ENCODE measurements at places on chromosomes 4 and X.

DNA sequence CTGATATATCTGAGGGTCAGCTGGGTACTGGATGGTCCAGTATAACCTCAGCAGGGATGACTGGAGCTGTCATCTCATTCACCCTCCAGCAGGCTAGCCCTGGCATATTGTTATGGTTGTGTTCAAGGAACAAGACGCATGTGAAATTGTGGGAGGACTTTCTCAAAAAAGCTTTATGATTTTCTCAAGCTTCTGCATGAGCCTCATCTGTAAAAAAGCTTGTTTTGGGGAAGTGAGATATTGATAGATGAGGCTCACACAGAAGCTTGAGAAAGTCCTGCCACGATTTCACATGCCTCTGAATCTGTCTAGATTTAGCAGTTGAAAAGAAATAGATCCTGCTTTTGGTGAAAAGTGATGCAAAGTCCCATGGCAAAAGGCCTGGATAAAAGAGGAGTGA is 93.4 kb downstream of the SPCS3 start:
- no peak for DNase-seq

DNA sequence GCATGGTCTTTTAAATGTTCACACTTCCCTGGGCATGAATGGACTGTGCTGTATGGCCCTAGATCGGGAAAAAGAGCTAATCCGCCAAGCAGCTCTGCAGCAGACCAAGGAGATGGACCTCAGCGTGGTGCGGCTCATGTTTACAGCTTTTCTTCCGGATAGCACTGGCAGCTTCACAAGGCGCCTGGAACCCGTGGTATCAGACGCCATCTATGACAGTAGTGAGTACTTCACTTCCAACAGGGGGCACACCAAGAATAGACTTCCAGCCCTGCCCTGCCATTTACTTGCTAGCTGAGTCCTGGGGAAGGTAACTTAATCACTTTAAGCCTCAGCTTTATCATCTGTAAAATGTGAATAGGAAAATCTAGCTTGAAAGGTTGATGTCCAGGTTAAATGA is 77.7 kb downstream of the NFKB1 start:
- DNase-seq = no peak

GRCh38 chr4:61741327-61742096 is 541.4 kb downstream of the ADGRL3 start:
- DNase-seq = no peak

DNA sequence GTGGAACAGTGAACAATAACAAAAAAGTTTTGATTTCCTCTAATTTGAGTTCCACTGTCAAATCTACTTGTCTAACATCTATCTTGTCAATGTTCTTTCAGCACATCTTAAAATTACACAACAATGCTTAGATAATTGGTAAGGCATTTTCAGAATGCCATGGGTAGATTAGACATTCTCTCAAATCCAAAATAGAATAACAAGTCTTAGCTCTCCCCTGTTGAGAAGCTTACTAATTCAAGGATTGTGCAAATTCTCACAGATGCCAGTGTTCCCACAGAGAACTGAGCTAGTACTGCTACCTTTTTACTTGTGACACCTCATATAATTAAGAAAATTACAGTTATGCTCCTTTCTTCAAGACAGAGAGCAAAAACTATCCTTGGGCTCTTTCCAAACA is 2442.0 kb downstream of the PCDH7 start:
- DNase-seq = no peak

DNA sequence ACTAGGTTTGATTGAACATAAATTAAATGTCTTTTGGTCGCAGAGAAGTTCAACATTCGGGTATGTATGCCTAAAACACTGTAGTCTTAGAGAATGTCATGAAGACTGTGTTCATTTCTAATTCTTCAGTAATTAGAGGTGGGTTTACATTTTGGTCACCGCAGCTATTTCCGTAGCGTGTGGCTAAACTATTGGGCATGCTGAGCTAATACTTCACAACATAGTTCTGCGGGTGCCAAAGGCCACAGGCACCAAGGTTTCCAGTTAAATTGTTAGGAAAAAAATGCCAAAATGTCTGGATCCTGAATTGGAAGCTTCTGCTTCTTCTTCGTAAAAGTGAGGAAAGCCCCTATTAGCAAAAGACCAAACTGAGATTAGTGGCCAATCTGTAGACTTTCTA is 25.1 kb downstream of the SMIM31 start:
- no peak for DNase-seq

- DNase-seq = no peak
These were observed 55.4 kb downstream of the HADH start for GRCh38 chr4:108044951-108045686.

GRCh38 chrX:12309040-12309743 is 170.9 kb downstream of the FRMPD4 start:
- DNase-seq = no peak

GRCh38 chr4:16205298-16206164 is 20.7 kb downstream of the TAPT1 start:
- no peak for DNase-seq

- DNase-seq = no peak
These were observed 14.7 kb upstream of the VEGFD start for GRCh38 chrX:15398874-15399273.

GRCh38 chr4:4789462-4789861 is 70.0 kb upstream of the MSX1 start:
- DNase-seq = no peak

DNA sequence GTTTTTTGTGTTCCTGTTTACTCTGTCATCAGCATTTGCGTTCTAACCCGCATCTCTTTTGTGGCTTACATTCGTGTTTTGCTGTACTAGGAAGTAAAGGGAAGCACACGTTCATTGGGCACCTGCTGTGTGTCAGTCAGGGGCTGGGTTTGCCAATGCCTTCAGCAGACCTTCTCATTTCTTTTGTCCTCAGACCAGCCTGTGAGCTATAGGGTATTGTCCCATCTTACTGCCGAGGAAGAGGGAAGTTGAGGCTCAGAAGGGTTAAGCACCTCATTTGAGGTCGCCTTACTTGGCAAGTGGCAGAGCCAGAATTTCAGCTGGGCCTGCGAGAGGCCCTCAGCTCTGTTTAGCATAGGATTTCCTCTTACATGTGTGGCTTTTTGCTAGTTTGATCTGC is 8.7 kb downstream of the TBC1D14 start:
- no peak for DNase-seq

- DNase-seq = no peak
These were observed 337.3 kb upstream of the HS3ST1 start for GRCh38 chr4:11765849-11766453.

- no peak for DNase-seq
These were observed 32.4 kb downstream of the PPARGC1A start for GRCh38 chr4:23857367-23857959.

- DNase-seq = no peak
These were observed 154.5 kb upstream of the ANK2 start for GRCh38 chr4:112894951-112895350.

DNA sequence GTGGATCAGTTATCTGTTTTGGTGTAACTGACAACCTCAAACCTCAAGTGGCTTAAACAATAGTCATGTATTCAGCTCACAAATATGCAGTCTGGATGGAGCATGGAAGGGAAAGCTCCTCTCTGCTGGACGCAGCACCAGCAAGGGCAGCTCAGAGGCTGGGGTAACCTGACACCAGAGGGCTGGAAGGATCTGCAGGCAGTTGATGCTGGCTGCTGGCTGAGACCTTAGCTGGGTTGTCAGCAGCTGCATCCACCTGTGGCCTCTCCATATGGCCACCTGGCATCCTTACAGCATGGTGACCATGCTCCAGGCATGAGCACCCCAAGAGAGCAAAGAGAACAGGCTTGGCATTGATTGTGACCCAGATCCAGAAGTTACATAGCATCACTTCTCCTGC is 46.7 kb downstream of the ENPP6 start:
- DNase-seq = no peak

GRCh38 chr4:973431-974397 is at the start of gene DGKQ:
DGKQ (minus strand) TSS chr4:973569; CDS start chr4:973482, 87 bp downstream.
- DNase-seq = peak; percentile 82

DNA sequence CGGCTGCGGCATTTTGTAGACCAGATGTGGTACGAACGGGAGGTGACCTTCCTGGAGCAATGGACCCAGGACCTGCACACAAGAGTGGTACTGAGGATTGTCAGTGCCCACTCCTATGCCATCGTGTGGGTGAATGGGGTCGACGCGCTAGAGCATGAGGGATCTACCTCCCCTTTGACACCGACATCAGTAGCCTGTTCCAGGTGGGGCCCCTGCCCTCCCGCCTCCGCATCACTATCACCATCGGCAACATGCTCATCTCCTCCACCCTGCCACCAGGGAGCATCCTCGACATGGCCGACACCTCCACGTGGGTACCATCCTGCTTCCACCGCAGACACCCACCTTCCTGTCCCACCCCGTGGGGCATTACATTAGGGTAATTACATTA is 46.2 kb downstream of the SMARCA5 start:
- peak; percentile 17 for DNase-seq

DNA sequence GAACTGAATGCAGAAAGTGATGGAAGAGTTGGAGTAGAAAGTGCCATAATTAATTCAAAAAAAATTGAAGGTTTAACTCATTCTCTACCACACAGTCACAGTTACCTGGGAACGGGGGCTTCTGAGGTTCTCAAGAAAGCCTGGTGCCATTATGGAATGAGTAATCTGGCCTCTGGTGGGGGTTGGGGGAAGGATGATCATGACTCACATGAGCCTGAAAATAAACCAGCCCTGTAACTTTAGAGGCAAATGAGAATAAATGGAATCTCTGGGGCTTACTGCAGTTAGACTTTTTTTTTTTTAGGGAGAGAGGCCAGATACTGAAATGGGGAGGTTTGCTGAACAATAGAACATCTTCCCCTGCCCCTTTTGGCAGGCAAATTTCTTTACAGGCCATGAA is 55.3 kb downstream of the SOD3 start:
- no peak for DNase-seq

DNA sequence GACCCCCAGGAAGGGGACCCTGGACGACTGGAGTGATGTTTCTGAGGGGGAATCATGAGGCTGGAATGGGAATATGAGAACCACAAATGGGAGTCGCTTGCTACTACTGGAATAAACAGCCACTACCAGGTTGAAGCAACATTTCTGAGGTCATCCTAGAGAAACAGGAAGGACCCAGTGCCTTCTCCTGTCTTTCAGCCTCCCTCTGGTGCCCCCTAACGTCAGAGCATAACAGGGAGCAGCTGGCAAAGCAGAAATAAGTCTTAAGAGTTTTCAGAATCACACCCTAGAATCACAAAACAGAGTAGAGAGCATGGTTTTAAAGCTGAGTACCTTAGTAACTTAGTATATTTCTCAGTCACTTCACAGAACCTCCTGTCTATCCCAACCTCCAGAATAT is 347.8 kb upstream of the PITX2 start:
- no peak for DNase-seq

DNA sequence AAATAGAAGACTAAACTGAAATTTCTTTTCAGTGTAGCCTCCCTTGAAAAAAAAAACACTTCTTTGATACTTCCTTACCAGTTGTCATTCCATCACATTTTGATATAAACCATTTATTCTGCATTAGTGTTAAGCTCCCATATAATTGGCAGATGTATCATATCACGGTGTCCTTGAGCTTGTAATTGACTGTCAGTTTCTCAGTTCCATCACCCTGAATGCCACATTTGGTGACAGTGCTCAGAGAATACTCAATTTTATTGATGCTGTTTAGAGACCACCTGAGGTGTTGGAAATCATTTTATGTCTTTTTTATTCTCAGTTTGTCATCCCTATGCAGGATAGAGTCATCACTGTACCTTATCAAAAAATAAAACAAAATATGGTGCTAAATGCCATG is 1528.2 kb downstream of the RAPGEF2 start:
- no peak for DNase-seq

GRCh38 chr4:53776141-53776540 is 184.9 kb upstream of the LNX1 start:
- no peak for DNase-seq

GRCh38 chr4:106875340-106875739 is 160.8 kb downstream of the DKK2 start:
- DNase-seq = no peak

DNA sequence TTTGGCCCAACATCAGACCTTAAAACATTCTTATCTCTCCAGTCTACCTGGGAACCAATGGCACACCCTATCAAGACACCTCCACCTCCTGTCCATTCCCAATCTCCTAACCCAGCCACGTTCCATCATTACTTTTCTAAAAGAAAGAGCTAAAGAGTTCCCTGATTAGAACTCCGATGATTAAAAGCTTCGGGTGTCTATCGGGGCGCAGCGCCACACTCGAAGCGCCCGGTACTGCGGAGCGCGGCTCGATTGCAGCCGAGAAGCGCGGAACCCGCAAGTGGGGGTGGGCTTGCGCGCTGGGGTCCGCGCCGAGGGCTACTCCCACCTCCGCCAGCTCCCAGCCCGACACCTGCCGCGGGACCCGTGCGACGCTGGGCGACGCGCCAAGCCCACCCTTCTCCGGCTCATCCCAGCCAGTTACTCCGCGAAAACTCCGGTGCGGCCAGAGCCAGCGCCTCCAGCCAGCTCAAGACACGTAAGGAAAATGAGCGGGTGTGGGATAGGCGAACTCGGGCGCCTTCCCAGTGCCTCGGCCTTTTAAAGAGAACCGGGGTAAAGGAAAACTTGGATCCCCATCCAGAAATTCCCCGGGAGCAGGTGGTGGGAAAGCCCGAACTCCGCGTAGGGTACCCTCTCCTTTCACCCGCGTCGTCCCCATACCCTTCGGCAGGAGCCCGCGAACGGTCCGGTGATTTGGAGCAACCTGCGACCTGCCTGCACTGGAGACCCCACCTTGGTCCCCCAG is 593 bp downstream of the NPY1R start:
- DNase-seq = no peak

DNA sequence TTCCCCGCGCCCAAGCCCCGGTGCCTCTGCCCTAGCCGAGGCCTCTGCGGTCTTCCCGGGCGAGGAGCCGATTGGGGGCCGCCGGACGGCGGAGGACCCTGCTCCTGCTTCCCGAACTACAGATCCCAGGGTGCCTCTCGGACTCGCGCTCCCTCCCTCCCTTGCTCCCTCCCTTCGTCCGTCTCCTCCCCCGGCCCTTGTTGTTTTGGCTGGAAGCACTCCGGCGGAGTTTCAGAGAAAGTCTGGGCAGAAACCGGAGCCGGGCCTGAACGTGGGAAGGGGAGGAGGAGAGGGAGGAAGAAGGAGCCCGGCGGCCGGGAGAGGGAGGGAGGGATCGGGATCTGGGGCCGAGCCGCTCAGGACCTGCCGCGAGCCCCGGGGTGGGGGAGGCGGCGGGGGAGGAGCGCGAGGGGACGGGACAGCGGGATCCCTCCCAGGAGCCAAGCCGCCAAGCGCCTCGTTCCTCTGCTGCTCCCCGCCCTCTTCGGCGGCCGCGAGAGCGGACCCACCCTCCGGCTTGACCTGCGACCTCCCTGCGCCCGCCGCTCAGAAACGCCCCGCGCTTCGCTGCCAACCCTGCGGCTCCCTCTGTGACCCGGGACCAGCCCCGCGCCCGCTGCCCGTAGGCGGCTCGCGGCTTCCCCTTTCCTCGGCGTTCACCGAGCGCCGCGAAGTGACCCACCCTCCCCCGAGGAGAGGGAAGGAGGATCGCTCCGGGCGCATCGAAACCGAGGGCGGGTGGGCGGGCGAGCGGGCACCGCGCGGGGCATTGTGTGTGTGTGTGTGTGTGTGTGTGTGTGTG is 496 bp upstream of the GAB1 start:
- peak; percentile 10 for DNase-seq

GRCh38 chrX:114787061-114787460 is 203.2 kb downstream of the HTR2C start:
- DNase-seq = no peak

- DNase-seq = peak; percentile 70
These were observed 45.9 kb upstream of the PGM2 start for GRCh38 chr4:37780444-37781130.

GRCh38 chr4:165222651-165222994 is 15.3 kb downstream of the KLHL2 start:
- DNase-seq = no peak

- DNase-seq = no peak
These were observed 10.4 kb downstream of the CSTF2 start for GRCh38 chrX:100830547-100830946.
